Left colon (tissue), 2 donors: ENCODE measurements at places on chromosomes 1 and 21. TPM values are rescaled to one million over a fixed set of nuclear protein-coding genes. Genes with fewer than 3 reads are reported as not detected.

Gene APCS
- total RNA-seq: not detected

Gene KLHDC7A
- total RNA-seq: 0.95 TPM

DNA sequence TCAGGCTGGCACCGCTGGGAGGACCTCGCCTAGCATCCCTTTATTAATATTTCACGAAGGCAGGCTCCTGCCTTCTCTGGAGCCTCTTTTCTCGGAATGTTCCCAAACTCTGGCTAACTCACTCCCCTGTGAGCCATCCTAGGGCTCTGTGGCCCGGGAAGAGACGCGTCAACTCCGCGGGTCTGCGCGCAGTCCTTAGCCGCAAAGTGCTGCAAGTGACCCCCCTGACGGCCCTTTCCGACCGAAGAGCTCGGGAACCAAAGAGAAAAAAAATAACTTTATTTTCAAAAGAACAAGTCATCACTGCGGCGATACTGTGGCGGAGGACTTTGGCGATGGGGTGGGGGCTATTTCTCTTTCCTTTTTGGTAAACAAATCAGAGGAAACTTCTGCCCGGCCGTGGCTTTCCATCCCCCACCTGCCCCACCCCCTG is 14.6 kb downstream of the NR5A2 start:
- no peak for DNase-seq

DNA sequence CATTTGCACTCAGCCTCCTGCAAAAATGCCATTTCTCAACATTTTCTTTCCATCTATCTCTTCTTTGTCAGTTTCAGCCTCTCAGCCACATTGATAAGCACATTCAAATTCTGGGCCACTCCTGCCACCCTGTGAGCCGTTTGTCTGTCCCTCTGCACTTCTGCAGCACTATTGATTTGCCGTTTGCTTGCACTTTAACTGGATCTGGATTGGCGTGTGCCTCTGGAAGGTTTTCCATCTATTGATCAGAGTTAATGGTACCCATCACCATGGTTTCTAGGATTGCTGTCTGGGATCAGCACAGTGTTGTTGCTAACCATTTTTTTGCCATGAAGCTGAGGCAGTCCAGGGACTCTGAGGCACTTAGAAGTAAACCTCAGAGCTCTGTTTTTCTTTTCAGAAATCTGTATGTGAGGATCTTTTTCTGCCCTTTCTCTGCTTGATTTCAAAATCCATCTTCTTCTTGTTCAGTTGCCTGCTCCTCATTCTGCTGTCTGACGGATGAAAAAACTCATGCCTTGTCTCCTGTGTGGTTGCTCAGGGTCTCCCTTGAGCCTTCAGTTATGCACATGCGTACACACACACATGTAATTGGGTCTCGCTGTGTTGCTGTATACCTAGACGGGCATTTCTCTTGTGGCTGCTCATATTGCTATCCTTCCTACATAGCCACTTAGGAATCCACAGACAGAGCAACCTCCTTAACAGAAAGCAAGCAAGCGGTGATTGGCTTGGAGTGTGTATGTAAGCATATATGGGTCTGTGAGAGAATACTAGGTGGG is 67.9 kb downstream of the NOS1AP start:
- no peak for DNase-seq

DNA sequence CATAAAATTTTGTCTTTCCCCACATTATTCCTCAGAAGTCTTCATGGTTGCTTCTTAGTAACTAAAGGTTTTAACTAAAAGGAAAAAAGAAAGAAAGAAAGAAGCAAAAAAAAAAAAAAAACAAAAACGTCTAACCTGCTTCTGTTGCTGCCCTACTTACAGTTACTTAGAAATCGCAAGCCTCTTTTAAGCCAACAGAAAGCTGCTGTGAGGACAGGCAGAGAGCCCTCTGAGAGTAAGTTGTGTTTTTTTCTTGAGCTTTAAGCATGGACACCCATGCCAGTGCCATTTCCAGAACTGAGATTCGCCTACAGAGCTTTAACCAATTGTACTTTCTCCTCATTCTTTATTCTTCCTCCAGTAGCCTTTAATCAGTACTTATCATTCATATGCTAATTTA is 25.6 kb upstream of the RGS1 start:
- no peak for DNase-seq
